ENCODE measurements at places on chromosomes 6 and 20.
A peak's percentile ranks its signal among the peaks of the same experiment; 100 is the strongest.

DNA sequence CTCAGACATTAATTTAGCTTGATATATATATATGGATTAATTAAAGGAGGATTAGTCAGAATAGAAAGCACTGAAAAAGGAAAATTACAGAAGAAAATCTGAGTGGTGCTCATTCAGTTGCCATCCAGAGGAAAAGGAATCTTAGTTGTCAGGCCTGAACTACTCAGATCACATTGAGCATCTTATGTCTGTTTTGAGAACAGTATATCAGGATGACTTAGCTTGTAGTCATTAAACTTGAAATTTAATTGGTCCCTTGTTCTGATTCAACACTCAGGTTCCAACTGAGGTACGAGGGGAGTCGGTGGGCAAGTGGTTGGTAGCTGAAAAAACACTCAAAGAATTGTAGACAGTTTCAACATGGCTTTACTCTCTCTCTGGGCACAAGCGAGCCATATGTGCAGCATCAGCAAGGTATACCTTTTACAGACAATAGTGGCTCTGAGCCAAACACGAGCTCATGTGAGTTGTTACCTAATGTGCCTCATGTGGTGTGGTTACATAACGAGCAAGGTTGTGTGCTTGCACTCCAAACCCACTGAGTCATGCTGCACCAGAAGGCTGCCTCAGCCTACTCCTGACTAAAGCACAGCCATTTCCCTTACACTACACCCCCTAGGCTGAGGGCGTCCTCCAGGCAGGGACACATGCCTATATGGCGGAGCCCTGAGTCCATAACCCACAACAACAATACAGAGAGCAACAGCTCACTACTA is 73.0 kb upstream of the HMGN3 start:
- no peak for DNase-seq

DNA sequence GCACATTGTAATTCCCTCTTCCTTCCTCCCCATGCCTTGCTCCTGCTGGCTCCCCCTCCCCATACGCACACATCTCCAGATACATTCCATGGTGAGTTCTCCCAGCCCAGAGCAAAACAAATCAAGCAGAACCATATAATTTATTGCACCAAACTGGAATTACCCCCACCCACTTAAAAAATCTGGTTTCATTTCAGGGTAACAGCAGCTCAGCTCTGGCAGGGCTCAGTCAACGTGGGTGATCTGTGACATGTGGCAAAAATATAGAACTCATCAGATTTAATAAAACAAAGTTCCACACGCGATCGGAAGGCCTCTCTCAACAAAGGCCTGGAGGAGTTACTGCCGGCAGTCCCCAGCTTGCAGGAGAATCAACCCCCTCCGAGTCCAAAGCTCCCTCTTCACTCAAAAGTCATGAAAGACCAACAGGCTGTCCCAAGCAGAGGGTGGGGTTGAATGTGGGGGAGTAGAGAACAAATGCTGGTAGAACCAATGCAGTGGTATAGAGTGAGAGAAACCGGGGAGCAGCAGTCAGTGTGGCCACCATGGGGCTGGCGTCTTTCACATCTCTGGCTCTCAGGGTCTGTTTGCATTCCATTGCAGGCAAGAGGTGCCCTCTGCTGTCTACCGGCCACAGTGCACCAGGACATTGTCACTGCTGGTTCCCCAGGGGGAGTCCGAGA is 323.3 kb upstream of the NT5E start:
- DNase-seq = peak; percentile 13

GRCh38 chr6:85130743-85131142 is 319.1 kb upstream of the NT5E start:
- DNase-seq = no peak

GRCh38 chr6:27777126-27777525 is 135.1 kb downstream of the OR2B2 start:
- DNase-seq = no peak

DNA sequence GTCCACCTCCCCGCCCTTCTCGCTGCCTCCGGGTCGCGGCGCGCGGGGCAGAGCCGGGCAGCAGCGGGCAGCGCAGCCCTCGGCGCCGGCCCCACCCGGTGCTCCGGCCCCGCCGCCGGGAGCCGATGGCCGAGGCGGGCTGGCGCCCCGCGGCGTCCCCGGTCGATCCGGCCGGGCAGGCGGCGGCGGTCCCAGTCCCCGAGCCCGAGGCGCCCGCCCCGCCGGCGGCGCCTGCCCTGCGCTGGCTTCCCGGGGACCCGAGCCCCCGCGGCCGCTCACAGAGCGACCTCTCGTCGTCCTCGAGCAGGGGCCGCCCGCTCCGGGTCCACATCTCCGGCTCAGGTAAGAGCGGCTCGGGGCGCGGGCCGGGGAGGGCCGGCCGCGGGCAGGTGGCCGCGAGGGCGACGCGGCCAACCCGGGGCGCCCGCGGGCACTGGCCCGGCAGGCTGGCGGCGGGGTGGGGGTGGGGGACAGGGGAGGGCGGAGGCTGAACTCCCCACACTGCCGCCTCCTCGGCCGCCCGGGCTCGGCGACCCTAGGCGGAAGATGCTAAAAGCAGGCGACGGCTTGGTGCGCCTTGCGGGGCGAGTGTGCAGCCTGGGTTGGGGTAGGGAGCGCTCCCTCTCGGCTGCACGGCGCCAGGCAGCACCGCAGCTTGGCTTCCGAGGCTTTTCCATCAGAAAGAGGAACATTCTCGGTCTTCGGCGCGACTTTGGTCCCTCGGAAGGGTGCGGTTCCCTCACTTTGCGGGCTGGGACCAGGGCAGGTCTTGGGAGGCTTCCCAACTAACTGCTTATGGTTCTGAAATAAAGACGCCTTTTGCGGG is 25.6 kb upstream of the FUCA2 start:
- peak; percentile 20 for DNase-seq

- DNase-seq = no peak
Measured at GRCh38 chr6:89602166-89602565, 36.4 kb downstream of the LYRM2 start.

Data from globus pallidus (tissue), 1 donor.